ENCODE measurements at places on chromosomes 3 and 15.

DNA sequence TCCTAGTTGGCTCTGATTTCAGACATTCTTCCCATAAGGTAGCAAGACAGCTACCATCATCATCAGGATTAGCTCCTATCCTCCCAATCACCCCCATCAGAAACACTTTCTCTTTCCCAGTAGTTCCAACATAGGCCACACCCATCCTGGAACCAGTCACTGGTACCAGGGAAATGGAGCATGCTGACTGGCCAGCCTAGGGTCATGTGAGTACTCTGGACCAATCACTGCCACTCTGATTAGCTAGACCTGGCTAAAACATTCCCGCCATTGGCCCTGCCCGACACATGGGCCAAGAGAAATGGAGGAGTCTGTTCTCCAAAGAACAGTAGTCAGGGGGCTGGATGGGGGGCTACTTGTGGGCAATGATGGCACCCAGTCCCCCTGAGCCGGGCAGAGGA lies 12.4 kb downstream of the EFCC1 start:
- DNase-seq, result no peak

DNA sequence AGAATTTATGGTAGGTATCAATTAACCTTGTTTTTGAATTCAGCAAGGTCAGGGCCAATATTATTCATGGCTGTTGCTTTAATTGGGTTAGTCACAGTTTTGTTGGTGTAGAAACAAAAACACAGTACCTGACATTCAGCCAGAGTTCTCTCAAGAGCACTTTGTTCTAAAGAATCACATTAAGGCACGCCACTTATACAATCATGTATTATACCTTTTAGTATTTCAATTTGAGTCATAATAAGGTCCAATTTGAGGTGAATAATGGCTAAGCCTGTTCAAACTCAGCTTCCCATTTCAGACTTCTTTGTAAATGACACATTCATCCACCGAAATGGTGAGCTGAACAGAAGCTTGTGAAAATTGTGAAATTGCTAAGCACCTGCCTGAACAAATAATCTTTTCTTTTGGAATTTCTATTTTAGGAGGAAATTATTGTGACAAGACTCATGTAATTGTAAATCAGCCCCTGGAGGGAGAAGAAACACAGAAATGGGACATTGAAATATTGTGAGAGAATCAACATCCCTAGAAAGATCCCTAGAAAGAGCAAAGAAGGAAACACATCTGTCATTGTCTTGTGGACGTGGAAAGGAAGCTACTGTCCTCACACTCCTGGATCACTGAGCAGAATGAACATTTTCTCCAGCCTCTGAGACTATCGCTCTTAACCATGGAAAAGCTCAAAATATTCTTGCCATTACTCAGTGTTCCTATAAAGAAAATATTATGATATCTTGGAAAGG lies 29.3 kb downstream of the RIOX2 start:
- no peak for DNase-seq

DNA sequence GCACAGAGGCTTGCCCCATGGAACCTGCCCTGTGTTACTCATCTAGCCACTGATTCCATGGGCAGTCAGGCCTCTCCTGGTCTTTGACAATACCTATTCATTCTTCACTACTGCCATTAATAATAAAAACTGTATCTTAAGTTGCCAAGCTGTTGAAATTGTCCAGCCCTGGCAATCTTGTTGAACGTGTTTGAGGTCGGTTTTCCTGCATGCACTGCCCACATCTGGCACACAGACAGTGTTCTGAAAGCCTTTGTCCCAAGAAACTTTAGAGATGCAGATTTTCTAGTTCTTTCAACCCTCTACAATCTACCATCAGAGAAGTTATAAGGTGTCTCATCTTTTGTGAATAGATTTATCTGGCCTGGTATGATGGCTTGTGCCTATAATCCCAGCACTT lies 567.2 kb upstream of the NECTIN3 start:
- no peak for DNase-seq

- DNase-seq, result no peak
These were observed 2.4 kb downstream of the ANPEP start for GRCh38 chr15:89812011-89812846.

GRCh38 chr3:193190146-193190786 lies 50.8 kb upstream of the PLAAT1 start:
- DNase-seq, result no peak

GRCh38 chr3:155843569-155843968 lies 10.7 kb downstream of the SLC33A1 start:
- DNase-seq, result no peak

DNA sequence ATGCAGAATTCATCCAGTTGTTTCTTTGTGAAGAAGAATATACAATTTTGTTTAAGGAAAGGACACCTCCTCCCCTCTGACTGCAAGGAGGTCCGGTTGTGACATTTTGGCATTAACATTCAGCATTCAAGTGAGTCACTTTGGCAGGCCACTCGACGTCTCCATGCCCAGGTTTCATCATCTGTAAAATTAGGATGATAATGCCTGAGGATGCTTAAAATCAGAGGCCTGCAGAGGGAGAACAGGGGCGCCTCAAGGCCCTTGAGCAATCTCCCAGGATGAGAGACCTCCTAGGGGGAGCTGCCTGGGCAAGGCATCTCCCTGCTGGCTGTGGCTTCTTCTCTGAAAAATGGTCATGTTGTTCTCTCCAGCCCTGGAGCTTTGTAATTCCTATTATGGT lies 236.0 kb downstream of the CACNA2D3 start:
- no peak for DNase-seq

GRCh38 chr3:42263354-42264346 lies 2.3 kb downstream of the CCK start:
- no peak for DNase-seq

DNA sequence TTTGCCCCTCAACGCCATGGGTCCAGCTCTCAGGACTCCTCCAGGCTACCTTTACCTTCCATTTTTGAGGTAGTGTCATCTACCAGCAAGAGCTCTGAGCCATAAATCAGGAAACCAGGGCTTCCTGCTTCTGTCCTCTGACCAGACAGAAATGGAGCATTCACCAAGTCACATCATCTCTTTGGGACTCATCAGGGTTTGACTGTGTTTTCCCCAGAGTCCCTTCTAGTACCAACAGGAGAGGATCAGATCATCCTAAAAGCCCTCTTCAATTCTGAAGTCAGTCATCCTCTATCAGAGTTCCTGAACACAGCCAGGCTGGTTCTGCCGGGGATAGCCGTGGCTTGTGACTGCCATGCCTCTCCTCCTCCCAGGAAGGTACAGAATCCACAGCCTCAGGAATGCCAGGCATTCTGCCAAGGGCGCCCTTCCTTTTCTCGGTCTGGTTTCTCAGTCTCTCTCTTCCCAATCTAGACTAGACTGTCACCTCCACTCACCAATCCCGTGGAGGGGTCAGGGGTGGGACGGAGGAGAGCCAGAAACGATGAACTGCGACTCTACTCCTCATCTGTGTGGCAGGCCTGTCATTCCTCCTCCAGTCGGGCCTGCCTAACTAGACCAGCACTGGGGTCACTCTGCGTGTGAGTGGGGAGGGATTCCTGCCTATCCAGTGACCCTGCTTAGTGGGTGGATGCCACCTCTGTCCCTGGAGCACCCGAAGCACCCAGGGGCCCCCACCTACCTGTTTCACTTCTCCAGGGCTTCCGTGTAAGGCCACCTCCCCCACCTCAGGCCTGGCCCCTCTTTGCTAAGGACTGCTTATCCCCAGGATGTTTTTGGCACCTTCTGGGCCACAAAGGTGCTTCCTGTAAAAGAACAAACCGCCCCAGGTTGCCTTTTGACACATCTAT lies 30.9 kb downstream of the CCNL1 start:
- DNase-seq, result peak; percentile 67
